ENCODE measurements at places on chromosomes 12 and 14. TPM values are rescaled to one million over a fixed set of nuclear protein-coding genes. Genes with fewer than 3 reads are reported as not detected.

GRCh38 chr12:24760162-24760561 is 188.7 kb downstream of the BCAT1 start:
- no peak overlapping the region for H3K4me3 ChIP-seq
- H3K27ac ChIP-seq, result peak overlapping the region; percentile 3
- H3K36me3 ChIP-seq, result no peaks in the 10 kb centered on the region
- peaks cover 45% of the 10 kb centered on the region for H3K4me1 ChIP-seq
- H3K27me3 ChIP-seq, result no peaks in the 10 kb centered on the region
- DNase-seq, result no peak

DNA sequence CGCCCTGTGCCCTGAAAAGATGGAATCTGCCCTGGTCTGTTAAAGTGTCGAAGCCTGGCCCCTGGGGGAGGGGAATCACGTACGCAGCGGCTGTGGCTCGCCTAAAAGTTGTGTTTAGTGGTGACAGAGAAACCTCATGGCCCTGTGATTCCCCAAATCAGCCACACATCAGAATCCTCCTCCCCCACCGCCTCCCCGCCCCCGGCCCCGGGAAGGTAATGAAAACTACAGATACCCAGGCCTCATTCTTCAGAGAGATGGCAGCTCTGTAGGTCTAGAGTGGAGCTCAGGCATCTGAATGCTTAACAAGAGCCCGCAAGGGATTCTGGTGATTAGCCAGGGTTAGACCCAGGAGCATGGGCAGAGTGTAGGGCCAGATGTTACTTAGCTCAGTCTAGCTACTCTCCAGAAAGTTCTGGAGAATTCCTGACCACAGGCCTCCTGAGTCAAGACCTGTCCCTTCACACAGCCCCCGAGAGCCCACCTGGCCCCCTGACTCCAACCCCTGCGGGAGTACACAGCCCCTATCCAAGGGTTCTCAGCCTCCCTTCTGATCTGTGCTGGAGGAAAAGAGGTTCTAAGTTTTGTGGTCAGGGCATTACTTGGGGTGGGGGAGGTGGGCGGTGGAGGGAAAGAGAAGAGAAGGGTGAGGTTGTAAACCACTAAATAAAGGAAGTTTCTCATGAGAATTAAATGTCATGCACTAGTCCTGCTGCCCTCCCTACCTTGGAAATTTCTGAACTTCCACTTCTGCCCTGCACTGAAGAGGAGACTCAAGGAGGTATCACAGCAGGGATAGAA is 114.8 kb downstream of the PLXNC1 start:
- H3K36me3 ChIP-seq, result no peaks in the 10 kb centered on the region
- no peaks in the 10 kb centered on the region for H3K27me3 ChIP-seq
- no peak for DNase-seq
- H3K4me3 ChIP-seq, result peak overlapping the region; percentile 46
- H3K4me1 ChIP-seq, result peaks cover 9% of the 10 kb centered on the region
- H3K27ac ChIP-seq, result no peak overlapping the region

DNA sequence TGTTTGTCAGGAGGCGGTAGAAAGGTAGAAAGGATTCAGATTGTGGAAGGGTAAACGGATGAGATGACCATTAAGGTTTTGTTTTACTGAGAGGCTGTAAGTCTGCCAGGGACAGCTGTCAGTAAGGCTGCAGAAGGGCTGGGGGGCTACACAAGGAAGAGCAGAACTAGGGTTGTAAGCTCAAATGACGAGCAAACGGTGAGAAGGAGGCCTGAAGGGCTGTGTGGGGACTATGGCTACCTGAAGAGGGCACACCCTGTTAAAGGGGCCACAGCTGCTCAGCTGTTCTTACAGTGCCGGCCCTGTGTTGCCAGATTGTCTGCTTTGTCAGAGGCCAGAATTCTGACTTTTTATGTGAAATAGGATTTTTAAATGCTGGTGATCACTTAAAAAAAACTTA is 19.1 kb downstream of the VASH1 start:
- H3K4me3 ChIP-seq, result no peak overlapping the region
- no peaks in the 10 kb centered on the region for H3K27me3 ChIP-seq
- H3K27ac ChIP-seq, result no peak overlapping the region

DNA sequence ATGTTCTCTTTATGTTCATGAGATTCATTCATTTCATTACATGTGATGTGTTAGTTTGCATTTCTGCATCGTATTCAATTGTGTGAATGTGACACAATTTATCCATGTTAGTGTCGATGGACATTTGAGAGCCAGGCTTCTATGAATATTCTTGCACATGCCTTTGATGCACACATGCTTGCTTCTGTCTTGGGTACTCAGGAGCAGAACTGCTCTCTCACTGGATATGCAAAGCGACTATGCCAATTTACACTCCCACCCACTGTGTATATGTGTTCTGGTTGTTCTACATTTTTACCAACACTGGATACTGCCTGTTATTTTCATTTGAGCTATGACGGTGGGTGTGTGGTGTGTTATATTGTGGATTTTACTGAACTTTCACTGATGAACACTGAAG is 84.3 kb upstream of the GTF2A1 start:
- no peak overlapping the region for H3K4me3 ChIP-seq
- no peaks in the 10 kb centered on the region for H3K36me3 ChIP-seq
- no peaks in the 10 kb centered on the region for H3K4me1 ChIP-seq
- no peak for DNase-seq
- H3K27ac ChIP-seq, result no peak overlapping the region

DNA sequence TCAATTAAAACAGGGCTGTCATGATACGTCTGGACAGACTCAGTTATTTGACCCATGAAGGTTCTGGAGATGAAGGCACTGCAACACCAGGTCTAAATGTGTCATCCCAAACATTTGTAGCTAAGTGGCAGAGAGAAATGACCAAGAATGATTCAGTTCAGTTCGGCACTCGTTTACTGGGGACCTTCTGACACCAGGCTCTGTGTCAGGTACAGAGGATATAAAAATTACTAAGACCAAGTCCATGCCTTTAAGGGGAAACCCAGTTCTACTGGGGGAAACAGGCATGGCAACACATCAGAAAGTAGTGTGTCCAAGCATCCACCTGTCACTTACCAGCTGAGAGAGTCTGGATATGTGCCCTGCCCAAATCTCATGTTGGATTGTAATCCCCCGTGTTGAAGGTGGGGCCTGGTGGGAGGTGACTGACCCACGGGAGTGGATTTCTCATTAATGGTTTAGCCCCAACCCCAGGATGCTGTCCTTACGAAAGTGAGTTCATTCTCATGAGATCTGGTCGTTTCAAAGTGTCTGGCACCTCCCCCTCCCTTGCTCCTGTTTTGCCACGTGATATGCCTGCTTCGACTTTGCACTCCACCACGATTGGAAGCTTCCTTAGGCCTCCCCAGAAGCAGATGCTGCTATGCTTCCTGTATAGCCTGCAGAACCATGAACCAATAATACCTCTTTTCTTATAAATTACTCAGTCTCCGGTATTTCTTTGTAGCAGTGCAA is 41.9 kb upstream of the BCL2L14 start:
- no peaks in the 10 kb centered on the region for H3K27me3 ChIP-seq
- peaks cover 24% of the 10 kb centered on the region for H3K4me1 ChIP-seq
- H3K27ac ChIP-seq, result no peak overlapping the region
- peak; percentile 12 for DNase-seq
- H3K4me3 ChIP-seq, result no peak overlapping the region

DNA sequence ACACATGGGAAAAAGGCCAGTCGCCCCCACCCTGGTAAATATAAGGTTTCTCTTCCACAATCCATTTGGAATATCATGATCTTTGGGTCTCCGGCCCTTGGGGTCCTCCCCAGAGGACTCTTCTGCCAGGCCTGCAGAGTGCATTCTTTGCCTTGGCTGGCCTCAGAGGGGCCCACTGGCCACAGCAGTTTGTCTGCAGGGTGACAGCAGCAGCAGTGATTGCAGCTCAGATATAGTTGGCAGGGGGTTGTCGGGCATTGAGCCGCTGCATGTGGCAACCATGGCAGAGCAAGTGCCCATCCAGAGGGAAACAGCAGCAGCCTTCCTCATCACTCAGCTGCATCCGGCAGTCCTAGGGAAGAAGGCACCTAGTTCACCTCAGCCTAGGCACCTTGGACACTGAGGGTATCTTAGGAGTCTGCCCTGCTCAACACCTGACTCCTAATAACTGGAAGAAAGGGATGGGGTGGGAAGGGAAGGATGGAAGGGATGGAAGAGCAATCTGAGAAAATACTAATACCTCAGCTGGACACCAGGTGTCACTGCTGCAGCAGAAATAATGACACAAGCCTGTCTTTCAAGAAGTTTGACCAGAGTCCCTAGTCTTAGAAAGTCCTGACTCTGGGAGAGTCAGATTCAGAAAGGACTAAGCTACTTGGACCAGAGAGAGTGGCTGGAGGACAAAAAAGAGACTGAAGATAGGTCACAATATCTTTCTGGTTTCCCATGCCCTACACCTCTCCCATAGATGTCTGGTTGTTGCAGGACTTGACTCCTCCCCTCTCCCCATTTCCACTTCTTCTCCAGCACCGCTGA is 8.9 kb downstream of the AJUBA start:
- H3K27ac ChIP-seq, result no peak overlapping the region
- H3K4me1 ChIP-seq, result peaks cover 46% of the 10 kb centered on the region
- H3K27me3 ChIP-seq, result no peaks in the 10 kb centered on the region
- H3K4me3 ChIP-seq, result no peak overlapping the region

- H3K4me1 ChIP-seq, result no peaks in the 10 kb centered on the region
- H3K4me3 ChIP-seq, result no peak overlapping the region
Observed at GRCh38 chr12:97639702-97640101, 177.1 kb downstream of the RMST start.

GRCh38 chr12:3215410-3215975 is 138.3 kb downstream of the TSPAN9 start:
- no peak overlapping the region for H3K27ac ChIP-seq
- H3K36me3 ChIP-seq, result no peaks in the 10 kb centered on the region
- no peak for DNase-seq
- H3K27me3 ChIP-seq, result no peaks in the 10 kb centered on the region
- peaks cover 26% of the 10 kb centered on the region for H3K4me1 ChIP-seq
- no peak overlapping the region for H3K4me3 ChIP-seq

DNA sequence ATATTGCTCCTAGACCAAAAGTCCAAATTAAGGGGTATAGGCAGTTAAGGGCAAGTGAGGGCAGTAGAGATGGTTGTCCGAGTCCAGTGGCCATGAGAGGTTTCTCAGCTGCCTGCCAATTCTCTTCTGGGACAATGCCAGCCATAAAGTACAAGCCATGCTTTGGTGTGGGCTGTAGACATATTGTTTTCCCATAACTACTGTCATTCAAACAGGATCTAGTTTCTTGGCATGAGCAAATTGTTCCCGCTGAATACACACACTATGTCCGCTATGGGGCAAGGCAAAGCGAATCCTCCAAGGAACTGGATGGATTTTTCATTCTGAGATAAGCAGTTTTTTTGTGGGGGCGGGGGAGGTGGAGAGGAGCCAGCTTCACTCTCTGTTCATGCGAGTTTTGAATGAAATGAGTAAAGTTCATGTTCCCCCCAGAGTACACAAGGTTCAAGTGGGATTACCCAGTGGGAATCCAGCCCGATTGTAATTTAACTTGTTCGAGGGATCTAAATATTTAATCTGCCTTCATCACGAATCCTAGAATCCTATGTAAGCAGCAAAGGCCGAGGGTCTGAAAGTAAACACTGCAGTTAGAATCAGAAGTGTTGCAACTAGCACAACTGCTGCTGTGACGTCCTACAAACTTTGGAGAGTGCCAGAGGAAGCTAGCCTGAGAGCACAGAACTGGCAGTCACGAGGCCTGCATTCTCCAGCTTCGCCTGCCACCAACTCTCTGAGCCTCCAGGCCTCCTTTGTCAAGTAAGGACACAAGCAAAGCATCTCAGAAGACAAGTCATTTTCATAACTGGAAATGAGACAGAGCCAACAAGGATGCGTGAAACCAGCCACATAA is 137.0 kb downstream of the CRADD start:
- H3K36me3 ChIP-seq, result no peaks in the 10 kb centered on the region
- H3K4me3 ChIP-seq, result no peak overlapping the region
- H3K27ac ChIP-seq, result no peak overlapping the region
- no peaks in the 10 kb centered on the region for H3K27me3 ChIP-seq
- peaks cover 18% of the 10 kb centered on the region for H3K4me1 ChIP-seq

- no peaks in the 10 kb centered on the region for H3K27me3 ChIP-seq
- DNase-seq, result no peak
- H3K36me3 ChIP-seq, result no peaks in the 10 kb centered on the region
- H3K4me3 ChIP-seq, result no peak overlapping the region
- H3K27ac ChIP-seq, result no peak overlapping the region
Observed at GRCh38 chr12:92363295-92364146, 217.9 kb upstream of the BTG1 start.

DNA sequence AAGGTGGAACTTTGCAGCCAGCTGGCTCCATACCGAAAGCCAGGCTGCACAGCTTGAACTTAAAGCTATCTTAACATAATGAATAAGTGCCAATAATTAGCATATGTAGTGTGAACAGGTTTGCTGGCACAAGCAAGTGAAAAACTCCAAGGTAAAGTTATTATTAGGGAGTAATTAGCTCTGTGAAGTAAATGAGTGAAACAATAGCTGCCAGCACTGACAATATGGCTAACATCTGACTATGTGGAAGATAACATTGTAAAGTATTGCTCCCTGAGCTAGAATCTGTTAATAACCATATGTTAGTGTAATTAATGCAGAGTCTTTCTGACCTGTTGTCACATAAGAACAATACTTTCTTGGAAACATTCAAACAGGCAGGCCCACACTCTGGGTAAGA is 246.4 kb downstream of the SOX5 start:
- DNase-seq, result no peak
- H3K4me1 ChIP-seq, result no peaks in the 10 kb centered on the region
- no peaks in the 10 kb centered on the region for H3K27me3 ChIP-seq
- H3K27ac ChIP-seq, result no peak overlapping the region
- H3K4me3 ChIP-seq, result no peak overlapping the region

- H3K27me3 ChIP-seq, result no peaks in the 10 kb centered on the region
- peaks cover 40% of the 10 kb centered on the region for H3K4me1 ChIP-seq
Observed at GRCh38 chr14:59256331-59256730, 67.9 kb downstream of the DAAM1 start.

DNA sequence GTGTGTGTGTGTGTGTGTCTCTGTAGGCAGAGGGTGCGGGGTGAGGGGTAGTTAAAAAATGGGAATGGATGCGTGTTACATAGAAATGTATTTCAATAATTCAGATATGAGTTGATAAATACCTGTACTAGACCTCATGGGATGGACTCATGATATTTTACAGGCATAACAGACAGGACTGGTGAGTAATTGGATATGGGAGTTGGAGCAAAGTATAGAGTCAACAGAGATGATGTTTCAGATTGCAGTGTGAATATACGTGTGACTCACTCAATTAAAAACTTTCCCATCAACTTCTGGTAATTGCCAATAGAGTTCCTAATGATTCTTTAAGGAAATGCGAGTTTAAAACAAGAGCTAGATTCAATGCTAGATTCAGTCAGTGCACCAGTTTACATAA is 711.9 kb downstream of the C12orf50 start:
- no peak overlapping the region for H3K27ac ChIP-seq
- no peak for DNase-seq
- H3K4me3 ChIP-seq, result no peak overlapping the region
- no peaks in the 10 kb centered on the region for H3K36me3 ChIP-seq

RFX4 gene
- not detected for total RNA-seq

REM2 gene
- total RNA-seq, result 0.05 TPM

PLCZ1 gene
- not detected for total RNA-seq

GDF3 gene
- total RNA-seq, result not detected

AMN1 gene
- total RNA-seq, result 14.8 TPM

TAS2R8 gene
- total RNA-seq, result not detected

KRT2 gene
- not detected for total RNA-seq

CYP46A1 gene
- 0.22 TPM for total RNA-seq

PRICKLE1 gene
- 3.3 TPM for total RNA-seq

ANO4 gene
- total RNA-seq, result not detected

DENND5B gene
- total RNA-seq, result 18.3 TPM

LRRC9 gene
- total RNA-seq, result not detected

POTEM gene
- not detected for total RNA-seq

KRT73 gene
- not detected for total RNA-seq

TCL1A gene
- not detected for total RNA-seq

All from SJSA1 (cell line).